Activated CD4-positive, CD25-positive, alpha-beta regulatory T cell treated with anti-CD3 and anti-CD28 coated beads, Interleukin-2, amount 50 U/mL, for 16 hours (primary cell): ENCODE measurements at places on chromosomes 2 and 18.

DNA sequence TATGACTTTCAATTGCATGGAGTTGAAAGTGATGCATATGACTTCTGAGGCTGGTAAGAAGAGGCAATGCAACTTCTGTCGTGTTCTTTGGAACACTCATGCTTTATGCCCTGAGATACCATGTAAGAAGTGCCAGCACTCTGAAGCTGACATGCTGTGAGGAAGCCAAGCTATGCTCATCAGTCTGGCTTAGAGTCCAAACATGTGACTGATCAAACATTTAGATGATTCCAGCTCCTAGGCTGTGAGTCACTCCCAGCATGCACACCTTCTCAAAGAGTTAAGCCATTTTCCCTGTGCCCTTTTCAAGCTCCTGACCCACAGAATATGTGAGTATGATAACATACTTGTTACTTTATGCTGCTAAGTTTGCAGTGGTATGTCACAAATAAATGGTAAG is 15.8 kb upstream of the VRK2 start:
- no peak for DNase-seq

DNA sequence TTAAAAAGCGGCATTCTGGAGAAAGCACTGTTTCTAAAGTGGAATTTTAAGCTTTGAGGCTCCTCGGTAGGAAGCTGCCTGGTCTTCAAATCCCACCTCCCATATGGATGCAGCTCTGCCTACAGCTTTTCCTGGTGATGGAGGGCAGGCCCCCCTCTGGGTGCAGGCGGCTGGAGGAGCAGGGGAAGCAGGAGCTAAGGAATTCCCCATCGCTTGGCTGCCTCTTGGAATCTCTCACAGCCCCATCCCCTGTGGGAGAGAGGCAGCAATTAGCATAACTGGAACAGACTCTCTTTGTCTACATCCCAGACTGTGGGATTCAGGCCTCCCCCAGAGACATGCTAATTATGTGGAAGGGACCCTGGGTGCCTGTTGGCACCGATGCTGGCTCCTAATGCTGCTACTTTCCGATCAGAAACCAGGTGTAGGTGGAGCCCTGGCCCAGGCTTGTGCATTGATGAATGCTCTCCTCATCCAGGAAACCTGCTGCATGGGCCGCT is 51.3 kb downstream of the LIPG start:
- DNase-seq, result no peak

- DNase-seq, result no peak
Observed at GRCh38 chr18:70732188-70732587, 443.3 kb downstream of the SOCS6 start.

DNA sequence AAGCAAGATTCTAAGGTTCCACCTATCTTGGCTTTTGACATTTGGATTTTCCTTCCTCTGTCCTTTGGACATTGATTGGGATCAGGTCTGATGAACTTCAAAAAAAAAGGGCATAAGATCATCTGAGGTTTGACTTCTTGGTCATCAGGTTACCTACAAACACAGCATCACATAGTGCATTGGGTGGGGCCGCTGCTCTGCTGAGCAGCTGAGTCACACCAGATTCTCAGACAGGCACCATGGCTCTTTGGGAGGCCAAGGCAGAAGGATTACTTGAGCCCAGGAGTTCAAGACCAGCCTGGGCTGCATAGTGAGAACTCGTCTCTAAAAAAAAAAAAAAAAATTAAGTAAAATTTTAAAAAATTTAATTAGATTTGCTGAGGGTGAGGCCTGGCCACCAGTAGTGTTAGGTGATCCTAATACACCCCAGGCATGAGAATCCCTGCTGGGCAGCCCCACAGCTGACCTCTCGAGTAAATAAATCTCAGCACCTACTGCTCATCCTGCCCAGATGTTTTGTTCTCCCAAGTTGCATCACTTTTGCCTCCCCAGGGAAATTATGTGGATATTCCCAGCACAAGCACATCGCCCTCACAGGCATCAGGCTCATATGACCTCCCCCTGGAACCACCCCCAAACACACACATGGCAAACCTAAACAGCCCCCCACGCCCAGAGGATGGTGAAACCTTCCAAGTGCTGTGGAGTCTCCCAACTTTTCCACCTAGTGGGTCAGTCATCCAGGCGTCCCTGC is 5.3 kb downstream of the MLPH start:
- no peak for DNase-seq
